ENCODE measurements at places on chromosomes 1 and 21. TPM values are rescaled to one million over a fixed set of nuclear protein-coding genes. Genes with fewer than 3 reads are reported as not detected.

The CYP4A22 gene
- total RNA-seq: not detected

- DNase-seq: no peak
Measured at GRCh38 chr1:22428672-22429071, 23.0 kb upstream of the ZBTB40 start.

- DNase-seq: no peak
Measured at GRCh38 chr1:231553320-231553719, 24.9 kb downstream of the TSNAX start.

The UCHL5 gene
- total RNA-seq: 26.7 TPM

DNA sequence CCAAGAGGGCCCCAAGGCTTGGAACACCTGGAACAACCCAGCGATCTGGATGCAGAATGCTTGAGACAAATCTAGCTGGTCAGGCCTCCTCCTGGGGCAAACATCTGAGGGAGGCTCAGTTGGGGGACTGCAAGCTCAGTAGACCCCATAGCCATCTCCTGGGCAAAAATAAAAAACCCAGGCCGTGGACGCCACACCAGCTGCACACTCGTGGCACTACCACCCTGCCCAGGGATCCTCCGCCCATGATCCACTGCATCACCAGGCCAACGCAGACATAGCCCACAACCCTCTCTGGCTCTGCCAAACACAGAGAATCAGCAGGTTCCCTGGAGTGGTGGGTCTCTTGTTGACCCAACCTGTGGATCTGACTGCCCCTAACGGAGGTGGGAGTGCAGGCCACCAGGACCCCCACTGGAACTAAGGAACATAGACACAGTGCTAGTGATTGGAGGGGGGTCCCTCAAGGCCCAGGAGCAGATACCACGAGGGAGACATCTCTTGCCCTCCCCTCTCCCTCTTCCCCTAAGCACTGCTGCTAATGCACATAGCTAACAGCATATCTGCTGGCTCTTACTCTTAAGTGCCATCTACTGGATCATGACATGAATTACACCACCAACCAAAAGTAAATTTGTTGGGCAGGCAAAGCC, 147.2 kb downstream of the CHD1L start:
- DNase-seq: no peak

DNA sequence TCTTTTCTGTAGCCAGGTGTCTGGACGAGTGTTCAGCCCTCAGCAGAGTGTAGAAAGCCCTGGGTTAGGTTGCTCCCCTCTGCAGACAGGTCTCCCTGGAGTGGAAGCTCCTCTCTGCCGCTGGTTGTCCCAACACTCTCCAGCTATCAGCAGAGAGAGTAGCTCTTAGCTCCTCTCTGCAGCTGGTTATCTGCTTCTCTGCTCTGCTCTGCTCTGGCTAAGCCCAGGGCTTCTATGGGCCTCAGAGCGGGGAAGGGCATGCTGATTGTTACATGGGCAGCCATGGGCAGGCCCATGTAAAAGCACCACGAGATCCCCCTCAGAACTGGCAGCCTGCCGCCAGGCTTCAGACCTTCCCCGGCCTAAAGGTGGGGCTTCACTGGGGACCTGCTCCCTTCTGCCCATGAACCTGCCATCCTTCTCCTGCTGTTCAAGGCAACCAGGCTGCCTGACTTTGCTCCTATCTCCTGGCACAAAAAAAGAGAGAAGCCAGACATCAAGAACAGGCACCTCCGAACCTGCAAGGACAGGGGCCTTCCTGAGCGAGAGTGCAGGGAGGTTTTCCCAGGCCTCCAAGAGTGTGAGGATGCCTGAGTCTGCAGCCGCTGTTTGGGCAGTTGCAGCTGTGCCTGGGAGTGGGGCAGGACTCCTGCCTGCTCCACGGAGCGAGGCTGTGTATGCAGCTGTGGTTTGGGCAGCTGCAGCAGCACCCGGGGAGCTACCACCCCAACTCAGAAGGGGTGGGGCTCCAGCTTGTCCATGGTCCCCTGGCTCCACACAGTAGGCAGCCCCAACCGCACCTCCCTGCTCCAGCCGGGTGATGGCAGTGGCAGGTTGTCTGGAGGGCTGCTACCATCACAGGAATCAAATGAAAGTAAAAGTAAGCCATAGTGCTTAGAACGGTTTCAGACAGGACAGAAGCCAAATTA, 973.7 kb downstream of the LTN1 start:
- no peak for DNase-seq

DNA sequence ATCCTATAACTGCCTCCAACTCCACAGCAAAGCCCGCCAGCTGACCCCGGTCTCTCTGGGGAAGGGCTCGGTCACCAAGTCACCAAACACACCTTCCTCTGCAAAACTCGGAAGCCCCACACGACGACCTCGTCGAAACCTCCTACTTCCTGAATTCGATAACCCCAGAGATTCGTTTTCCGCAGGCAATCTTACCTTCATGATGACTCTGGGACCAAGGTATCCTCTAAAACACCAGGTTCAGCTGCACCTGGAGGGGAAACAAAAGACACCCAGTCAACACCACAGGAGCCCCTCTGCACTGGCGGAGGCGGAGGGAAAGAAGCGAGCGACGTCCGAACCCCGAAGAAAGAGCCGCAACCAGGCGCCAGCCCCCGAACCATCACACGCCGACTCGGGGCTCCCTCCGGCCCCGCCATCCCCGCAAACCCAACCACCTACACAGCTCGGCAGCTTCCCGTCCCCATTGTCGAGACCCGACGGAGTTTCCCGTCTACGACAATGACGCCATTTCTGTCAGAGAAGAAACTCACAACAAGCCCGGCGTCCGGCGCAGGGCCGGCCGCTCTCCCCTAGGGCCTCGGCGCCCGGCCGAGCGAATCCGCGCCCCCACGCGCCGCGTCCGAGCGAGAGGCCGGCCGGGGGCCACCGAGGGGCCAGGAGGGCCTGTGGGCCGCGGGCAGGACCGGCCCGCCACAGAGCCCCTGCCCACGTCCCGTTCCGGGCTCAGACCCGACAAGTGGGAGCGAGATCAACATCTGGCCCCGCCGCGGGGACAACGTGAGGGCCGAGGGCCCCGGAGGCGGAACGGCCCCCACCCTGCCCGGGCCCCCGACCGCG, 1.0 kb downstream of the ARID4B start:
- peak; percentile 86 for DNase-seq

DNA sequence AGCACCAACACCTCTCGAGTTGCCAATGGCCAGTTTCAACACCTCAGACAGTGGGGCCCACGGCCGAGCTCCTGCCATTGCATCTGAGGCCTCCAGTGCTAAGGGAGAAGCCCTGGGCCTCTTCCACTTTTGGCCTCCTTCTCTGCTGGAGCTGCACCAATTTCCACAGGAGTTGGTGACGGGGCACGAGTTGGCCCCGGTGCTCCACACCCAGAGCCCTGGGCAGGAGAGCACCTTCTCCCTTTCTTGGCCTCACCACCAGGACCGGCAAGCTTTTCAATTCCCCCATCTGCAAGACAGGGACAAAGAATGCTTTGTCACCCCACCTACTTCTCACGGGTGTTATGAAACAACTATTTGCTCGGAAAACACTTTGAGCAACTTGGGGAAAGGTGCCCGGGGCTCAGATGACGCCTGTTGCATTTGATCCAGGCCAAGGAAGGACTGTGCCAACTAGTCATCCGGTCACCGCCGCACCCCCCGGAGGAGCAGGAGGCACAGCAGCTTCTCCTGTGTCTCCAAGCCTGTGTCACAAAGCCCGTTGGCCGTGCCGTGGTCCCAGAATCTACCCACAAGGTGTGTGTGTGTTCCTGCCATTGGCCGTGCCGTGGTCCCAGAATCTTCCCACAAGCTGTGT, 55.2 kb downstream of the TOMM20 start:
- no peak for DNase-seq

The S100A7 gene
- not detected for total RNA-seq

- DNase-seq: no peak
Measured at GRCh38 chr1:222843469-222844410, 28.9 kb downstream of the DISP1 start.

DNA sequence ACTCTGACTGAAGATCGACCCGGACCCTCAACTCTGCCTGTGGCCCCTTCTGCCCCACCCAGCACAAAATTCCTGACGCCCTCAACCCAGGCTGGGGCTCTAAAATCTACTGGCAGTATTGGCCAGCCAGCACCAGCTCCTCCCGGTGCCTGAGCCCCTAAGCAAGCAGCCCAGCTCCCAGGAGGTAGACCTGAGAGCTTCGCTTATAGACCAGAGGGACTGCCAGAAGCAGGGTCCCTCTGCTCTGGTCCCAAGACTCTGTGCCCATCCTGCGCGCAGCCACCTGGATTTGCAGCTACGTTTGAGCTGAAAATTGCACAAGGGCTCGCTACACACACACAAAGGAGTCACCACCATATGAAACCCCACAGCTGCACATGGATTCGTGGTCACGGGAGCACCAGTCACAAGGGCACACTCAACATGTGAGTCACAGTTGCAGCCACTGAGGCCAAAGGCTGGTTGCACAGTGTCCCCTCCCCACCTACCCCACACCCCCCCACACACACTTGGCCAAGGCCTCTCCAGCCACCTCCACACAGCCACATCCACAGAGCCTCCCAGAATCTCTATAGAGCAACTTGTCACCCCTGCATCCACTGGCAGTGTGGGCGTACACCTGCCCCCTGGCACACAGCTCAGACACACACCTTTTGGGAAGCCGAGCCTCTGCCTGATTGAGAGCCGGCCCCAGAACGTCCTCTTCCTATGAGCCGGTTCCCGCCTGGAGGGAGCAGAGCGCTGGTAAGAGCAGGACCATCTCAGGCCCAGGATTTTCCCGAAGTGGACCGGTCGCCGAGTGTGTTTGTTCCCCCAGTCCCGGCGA, 1.1 kb upstream of the DMBX1 start:
- DNase-seq: no peak

GRCh38 chr1:60589916-60590315, 492.4 kb upstream of the NFIA start:
- no peak for DNase-seq

DNA sequence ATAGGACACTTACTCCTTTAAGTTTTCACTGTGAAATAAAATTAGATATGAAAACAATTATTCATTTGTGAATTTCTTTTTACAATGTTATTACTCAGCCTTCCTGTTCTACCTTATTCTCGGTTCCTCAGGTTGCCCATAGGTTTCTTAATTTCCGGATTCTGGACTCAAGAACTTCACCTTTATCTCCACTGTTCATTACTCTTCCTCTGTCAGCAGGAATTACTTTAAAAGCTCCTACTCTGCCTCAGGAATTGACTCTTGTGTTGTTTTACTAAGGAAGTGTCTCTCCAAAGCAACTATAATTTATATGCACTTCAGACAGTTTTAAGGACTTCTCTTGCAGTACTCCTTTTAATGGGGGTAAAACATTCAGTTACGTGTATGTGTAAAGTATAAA, 123.8 kb downstream of the OSBPL9 start:
- DNase-seq: no peak

The FCRL5 gene
- not detected for total RNA-seq

- no peak for DNase-seq
Measured at GRCh38 chr1:39836595-39837110, 46.7 kb downstream of the TRIT1 start.

Data from osteocyte (in vitro differentiated cells).